Activated CD4-positive, CD25-positive, alpha-beta regulatory T cell treated with anti-CD3 and anti-CD28 coated beads, Interleukin-2, amount 50 U/mL, for 24 hours (primary cell): ENCODE measurements at places on chromosomes 7 and 10.
A peak's percentile ranks its signal among the peaks of the same experiment; 100 is the strongest.

- no peak for ATAC-seq
Measured at GRCh38 chr10:2856598-2856997, 210.8 kb upstream of the PFKP start.

DNA sequence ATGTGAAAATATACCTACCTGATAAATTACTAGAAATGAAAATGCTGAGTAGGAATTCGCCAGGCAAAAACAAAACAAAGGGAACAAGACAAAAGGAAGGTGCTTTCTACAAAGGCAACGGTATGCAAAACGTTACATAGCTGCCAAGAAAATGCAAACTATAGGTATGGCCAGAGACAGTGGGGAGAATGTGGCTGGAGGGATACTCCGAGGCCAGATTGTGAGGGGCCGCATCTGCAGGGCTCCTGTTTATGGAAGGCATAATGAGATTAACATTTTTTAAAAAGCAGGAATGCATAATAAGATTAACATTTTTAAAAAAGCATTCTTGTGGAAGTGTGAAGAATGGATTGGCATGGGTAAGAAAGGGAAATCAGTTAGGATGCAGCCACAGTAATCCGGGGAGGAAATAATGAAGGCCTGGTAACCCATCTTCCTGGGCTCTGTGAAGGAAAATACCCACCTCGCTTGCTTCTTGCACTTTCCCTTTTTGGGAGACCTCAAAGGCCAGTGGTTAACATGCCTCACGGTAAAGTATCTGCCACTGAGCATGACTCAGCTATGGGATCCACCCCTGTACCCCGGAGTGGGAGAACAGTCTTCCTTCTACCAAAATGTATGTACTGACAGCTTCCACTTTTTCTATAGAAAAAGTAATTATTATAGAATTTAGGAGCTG is 145.8 kb upstream of the LRRN3 start:
- no peak for ATAC-seq

DNA sequence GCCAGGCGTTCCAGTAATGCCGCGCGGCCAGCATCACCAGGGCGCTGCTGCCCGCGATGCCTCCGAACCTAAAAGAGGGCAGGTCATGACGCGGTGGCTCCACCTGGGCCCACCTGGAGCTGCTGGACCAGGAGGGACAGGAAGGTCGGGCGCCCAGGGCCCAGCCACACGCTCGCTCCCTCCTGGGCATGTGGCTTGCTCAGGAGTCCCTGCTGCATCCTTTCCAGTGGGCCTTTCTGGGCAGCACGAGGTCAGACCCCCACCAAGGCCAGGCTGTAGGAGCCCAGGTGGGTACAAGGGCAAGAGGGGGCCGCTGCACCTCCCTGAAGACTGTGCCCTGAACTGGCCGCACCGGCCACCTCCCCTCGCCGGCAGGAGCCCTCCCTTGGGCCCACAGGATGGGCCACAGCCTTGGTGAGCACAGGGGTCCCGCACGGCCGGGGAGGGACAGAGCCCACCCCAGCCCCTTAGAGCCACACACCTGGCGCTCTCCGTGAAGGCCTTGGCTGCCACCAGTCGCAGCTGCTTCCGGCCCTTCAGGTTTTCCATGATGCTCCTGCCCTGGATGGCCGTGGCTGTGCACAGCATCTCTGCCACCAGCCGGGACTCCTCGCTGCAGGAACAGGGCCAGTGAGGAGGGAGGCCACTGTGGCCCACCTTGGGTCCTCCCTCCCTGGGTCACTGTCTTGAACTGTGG is 43.2 kb downstream of the CFAP46 start:
- ATAC-seq, result no peak

- no peak for ATAC-seq
Measured at GRCh38 chr10:42769673-42770072, 12.9 kb upstream of the BMS1 start.

GRCh38 chr7:100378114-100378755 is 4.9 kb downstream of the PILRA start:
- ATAC-seq, result no peak

DNA sequence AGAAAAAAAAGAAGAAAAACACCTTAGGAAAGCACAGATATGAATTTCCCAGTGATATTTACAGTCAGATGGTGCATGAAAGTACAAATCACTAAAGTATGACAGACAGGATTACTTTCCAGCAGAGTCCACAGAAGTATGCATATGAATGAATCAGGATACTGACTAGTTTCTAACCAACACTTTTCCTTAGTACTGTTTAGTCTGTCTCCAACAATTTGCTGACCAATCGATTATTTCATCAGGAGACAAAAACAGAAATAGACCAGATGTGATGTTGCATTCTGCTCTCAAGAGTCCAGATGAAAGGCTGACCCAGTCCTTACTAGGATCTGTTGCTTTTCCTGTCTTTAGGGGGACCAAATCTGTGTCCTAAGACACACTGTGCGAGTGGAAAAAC is 14.6 kb downstream of the SLC35B4 start:
- ATAC-seq, result no peak

- ATAC-seq, result no peak
Measured at GRCh38 chr10:78335691-78336401, 302.2 kb downstream of the RPS24 start.

DNA sequence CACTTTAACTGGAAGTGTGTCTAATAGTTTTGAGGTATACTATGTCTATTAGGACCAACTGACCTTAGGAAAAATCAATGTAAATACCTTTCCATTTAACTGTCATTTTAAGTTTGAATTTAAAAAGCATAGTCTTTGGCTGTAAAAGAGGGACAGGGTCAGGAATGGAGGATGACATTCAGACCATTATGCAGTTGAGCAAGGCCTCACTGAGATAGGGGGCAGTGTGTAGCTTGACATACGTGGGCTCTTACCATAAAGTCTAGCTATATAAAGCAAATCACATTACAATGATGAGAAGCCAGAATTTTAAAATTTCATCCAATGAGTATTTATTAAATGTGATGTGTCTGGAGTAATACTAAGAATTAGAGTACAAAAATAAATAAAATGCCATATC is 17.9 kb downstream of the PALS2 start:
- no peak for ATAC-seq

DNA sequence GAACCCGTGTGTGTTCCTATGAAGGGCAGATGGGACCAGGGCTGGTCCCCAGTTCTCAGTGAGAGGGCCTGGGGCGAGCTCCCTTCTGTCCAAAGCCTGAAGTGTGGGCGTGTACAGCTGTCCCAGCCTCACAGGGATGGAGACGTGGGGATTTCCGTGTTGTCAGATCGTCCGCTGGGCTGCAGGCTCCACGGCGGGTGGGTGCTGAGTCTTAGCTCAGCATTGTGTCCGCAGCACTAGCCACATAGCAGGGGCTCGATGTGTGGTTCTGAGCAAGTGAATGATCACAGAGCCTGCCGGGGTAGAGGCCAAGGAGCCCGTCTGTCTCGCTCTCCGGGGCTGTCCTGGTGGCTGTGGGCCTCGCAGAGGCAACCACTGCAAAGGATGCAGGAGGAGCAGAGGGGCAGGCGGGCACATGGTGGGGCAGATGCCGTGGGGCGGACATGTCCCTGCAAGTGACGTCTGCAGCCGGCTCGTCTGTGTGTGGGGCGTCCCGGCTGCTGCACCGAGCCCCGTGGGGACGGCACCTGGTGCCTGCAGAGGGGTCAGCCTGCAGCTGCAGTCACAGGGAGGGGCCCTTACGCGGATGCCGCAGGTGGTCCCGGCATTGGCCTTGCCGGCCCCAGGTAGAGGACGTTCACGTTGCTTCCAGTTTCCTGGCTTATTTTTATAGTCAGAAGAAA is 30.9 kb downstream of the FAM20C start:
- ATAC-seq, result no peak

GRCh38 chr7:155444746-155445145 is 13.2 kb upstream of the EN2 start:
- no peak for ATAC-seq

DNA sequence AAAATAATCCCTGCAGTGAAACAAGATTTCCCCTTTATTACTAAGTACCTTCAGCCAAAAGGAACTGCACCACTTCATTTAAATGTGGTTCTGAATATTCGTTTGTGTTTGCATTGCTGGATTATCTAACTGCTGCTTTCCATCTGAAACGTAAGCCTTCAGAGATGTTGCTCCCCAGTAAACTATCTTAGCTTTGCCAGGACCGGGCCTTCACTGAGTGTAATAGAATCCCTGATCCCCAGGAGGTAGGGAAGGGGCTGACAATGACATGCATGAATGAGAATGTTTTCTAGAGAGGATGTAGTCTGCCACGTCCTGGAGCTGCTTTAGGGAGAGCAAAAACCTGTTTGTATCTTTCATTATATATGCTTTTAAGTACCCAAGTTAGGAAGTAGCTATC is 19.5 kb upstream of the INSYN2A start:
- ATAC-seq, result no peak

DNA sequence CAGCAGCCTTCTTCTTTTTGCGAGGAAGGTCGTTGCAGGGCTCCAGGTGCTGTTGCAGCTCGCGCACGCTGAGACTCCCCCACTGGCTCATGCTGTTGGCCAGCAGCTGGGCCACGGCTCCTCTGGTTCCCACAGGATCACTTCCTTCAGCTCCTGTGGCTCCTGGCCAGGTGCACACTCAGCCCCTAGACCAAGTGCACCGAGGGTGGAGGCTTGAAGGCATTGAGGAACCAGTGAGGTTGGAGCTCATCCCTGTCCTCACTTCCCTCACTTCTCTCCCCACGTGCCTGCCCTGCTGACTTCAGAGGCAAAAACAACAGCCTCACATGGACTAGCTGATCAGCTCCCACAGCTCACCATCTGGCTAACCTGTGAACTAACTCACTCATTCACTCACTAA is 46.2 kb upstream of the ADRB1 start:
- ATAC-seq, result no peak

GRCh38 chr10:99654390-99655175 is 4.7 kb upstream of the ENTPD7 start:
- no peak for ATAC-seq

DNA sequence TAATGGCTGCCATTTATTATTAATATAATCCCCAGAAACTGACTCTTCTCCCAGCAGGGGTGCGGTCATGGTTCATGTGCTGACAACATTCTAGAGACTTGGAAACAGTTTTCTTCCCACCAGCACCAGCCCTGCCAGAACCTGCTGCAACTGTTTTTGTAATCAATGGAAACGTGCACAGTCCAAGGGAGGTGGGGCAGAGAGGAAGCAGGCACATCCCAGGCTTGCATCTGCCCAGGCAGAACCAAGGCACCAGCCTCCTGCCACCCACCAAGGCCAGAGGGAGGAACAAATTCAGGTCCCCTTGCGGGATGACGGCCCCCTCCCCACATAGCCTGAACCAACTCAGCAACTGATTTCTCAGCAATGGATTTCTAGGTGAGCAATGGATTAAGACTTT is 119.0 kb downstream of the OAT start:
- ATAC-seq, result no peak

GRCh38 chr7:85068799-85069198 is 118.1 kb downstream of the SEMA3D start:
- no peak for ATAC-seq

DNA sequence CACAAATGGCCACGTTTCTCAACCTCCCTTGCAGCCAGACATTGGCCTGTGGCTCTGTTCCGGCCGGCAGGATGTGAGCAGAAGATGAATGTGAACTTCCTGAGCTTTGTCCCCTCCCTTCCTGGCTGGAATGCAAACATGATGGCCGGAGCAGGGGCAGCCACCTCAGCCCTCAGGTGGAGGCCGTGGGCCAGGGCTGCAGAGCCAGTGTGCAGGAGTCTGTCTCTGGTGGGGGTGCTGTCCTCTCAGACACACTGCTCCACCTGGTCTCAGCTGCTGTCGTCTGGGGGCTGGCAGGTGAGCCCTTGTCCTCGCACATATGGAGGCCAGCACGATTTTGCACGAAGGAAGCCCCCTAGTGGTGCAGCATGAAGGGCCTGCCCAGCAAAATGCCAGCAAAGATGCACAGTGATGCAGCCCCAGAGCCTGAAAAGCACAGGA is 25.3 kb upstream of the PWWP2B start:
- ATAC-seq, result no peak

GRCh38 chr7:22442882-22443369 is 57.1 kb downstream of the STEAP1B start:
- ATAC-seq, result no peak

DNA sequence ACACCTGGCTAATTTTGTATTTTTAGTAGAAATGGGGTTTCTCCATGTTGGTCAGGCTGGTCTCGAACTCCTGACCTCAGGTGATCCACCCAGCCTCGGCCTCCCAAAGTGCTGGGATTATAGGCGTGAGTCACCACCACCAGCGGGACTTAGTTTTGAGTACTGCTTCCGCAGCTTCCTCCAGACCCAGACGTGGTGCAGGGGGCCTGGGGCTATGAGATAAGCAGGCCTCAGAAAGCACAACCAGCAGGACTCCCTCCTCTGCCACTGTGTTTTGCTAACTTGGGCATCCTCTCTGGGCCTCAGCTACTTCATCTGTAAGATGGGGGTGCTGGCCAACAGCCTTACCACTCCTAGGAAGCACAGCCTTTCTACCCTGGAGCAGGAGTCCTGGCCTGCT is 37.8 kb downstream of the GOLGA7B start:
- no peak for ATAC-seq

DNA sequence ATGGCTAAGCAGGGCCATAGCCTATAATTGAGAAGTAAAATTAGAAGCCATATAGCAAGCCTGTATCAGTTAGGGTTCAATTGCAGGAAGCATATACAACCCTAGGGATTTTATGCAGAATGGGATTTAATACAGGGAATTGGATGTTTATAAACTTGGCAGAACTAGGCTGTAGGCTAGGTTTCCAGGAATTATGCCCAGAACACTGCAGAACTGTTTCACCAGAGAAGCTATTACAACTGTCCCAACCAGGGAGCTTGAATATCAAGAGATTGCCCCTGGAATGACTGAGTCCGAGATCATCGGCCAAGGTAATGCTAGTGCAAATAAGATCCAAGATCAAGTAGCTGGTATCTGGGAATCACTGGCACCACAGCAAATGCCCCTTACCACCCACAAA is 64.0 kb downstream of the PRR15 start:
- ATAC-seq, result no peak

GRCh38 chr7:124101173-124101768 is 68.4 kb upstream of the TMEM229A start:
- ATAC-seq, result no peak

- peak; percentile 64 for ATAC-seq
Measured at GRCh38 chr10:92712016-92712889, 22.5 kb downstream of the HHEX start.

GRCh38 chr10:130244928-130245495 is 108.8 kb downstream of the GLRX3 start:
- ATAC-seq, result no peak

DNA sequence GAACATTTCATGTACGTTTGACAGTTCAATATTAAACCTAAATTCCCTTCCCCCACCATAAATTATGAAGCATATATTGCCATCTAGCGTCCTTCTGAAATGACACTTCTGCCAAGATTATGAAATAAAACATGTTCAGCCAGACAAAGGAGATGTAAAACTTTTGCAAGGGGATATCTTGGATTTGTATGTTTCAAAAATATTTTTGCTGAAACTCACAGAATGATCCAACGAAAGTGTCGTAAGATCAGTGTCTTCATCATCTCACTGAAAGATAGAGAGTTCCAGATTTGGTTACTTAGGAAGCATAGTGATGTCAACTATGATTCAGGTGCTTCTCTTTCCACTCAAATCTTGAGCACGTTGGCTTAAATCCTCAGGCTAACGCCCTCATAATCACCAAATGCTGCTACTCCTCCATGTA is 904.3 kb downstream of the XPNPEP1 start:
- no peak for ATAC-seq

- no peak for ATAC-seq
Measured at GRCh38 chr10:1626410-1626809, 110.9 kb downstream of the ADARB2 start.

- ATAC-seq, result no peak
Measured at GRCh38 chr10:19347621-19348020, 299.0 kb downstream of the MALRD1 start.

- ATAC-seq, result no peak
Measured at GRCh38 chr10:132855889-132856288, 69.9 kb upstream of the NKX6-2 start.

- no peak for ATAC-seq
Measured at GRCh38 chr7:131489881-131490280, 66.5 kb downstream of the PODXL start.
